ENCODE measurements at places on chromosomes 1 and 21.

DNA sequence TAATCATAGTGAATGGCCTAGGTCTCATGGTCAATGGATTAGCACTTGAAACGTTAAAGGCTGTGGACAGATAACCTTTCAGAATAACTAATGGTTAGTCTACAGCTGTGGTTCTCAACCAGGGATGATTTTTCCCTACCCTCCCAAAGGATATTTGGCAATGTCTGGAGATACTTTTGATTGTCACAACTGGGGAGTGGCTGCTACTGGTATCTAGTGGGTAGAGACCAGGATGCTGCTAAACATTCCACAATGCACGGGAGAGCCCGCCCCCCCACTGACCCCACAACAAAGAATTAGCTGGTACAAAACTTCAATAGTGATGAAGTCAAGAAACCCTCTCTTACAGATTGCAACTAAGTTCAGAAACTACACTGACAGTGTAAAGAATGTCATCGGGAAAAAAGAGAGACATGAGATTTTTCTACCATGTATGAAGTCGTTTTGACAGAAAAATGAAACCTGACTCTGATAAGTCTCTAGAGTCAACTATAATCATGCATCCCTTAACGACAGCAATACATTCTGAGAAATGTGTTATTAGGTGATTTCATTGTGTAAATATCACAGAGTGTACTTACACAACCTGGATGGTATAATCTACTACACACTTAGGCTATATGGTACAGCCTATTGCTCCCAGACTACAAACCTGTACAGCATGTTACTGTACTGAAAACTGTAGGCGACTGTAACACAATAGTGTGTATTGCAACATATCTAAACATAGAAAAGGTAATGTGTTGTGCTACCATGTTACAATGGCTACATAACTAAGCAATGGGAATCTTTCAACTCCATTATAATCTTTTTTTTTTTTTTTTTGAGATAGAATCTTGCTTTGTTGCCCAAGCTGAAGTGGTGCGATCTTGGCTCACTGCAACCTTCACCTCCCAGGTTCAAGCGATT, 49.7 kb upstream of the PRDX6 start:
- no peak for DNase-seq

DNA sequence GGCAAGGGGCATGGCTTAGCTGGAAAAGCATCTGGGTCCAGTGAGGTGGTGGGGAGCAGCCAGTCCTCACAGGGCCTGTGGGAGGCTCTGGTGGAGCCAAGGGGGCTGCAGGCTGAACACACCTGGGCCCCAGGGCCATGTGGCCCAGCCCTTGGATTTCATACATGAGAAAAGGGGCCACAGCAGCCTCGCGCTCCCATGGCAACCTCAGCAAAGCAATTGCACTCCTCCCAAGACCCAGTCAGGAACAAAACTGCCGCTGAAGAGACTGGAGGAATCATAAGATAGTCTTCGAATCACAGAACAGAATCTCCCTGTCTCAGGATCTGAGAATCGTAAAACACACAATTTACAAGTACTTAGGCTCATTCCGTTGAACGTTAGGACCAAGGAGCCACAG, 24.6 kb downstream of the LRP8 start:
- DNase-seq: no peak

DNA sequence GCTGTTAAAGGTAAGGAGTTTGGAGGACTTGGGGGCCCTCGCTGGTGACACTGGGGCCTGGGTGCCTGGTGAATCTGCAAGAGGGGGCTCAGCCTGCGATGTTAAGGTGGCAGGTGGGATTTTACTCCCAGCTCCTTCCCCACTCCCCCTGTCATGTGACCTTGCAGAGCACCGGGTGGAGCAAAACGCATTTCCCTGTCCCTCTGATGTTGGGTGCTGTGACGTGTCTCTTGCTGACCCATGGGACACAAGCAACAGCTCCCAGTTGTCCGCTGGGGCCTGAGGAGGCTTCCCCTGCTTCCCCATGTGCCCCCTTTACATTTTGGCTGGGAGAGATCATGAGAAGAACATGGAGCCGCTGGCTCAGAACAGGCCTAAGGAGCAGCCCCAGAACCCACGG, 319.0 kb downstream of the MATN1 start:
- no peak for DNase-seq

- DNase-seq: no peak
These were observed 159.7 kb upstream of the BEND5 start for GRCh38 chr1:48936436-48936835.

DNA sequence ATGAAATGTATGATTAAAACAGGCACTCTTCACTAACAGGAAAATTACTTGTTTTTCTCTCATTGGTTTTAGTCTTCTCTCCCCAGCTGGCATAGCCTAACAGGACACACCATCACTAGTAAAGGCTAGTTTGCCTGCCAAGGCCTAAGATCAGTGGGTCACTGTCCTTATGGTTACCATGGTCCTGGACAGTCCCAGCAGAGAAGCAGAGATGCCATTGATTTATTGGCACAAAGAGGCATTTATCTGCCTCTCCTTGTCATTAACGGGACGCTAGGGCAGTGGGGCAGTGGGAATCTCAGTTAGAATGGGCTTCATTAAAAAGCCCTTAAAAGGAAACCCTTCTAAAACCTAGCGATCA, 13.9 kb downstream of the CD247 start:
- DNase-seq: no peak

GRCh38 chr1:106937104-106937503, 119.4 kb upstream of the PRMT6 start:
- DNase-seq: no peak

GRCh38 chr1:228048659-228049298, 33.7 kb upstream of the ARF1 start:
- no peak for DNase-seq

GRCh38 chr1:42463921-42464320, 835 bp downstream of the CCDC30 start:
- DNase-seq: no peak

- no peak for DNase-seq
These were observed 29.8 kb upstream of the IFNGR2 start for GRCh38 chr21:33373451-33373850.

DNA sequence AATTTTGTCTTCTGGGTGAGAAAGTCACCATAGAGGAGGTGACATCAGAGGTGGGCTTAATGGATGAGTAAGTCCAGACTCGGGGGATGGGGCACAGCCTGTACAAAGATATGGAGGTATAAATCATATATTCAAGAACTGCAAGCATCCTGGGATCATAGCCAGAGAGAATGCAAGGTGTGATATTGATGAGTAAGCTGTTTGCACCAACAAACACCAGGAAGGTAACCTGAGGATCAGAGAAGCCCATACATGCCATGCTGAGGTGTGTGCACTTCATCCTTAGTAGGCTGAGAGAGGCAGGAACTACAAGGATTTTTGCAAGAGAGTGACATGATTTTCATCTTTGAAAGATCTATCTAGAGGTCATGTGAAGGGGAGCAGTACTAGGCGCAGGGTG, 306.4 kb downstream of the HHAT start:
- no peak for DNase-seq

GRCh38 chr1:79929356-79929755, 922.8 kb upstream of the ADGRL4 start:
- DNase-seq: no peak

DNA sequence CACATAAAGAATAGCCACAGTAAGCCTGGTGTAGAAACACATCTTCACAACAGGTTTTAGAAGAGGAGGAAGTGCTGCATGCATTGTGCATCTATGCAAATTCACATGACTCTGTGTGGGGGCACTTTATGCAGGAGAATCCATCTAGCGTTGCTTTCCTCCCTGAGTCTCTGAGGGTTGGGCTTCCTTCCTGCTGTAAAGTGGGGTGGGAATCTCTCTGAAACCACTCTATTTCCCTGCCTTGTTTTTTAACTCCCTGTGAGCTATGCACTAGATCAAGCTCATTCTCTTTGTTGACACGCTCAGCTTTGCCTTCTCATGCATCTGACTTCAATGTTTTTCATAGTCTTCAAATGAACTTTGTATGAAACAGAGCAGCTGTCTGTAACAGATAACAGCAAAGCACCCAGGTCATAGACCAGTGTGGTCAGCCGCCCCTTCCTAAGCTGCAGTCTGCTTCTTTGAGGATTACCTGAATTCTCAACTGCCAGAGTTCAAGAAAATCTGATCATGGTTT, 102.7 kb upstream of the DPH5 start:
- DNase-seq: no peak

DNA sequence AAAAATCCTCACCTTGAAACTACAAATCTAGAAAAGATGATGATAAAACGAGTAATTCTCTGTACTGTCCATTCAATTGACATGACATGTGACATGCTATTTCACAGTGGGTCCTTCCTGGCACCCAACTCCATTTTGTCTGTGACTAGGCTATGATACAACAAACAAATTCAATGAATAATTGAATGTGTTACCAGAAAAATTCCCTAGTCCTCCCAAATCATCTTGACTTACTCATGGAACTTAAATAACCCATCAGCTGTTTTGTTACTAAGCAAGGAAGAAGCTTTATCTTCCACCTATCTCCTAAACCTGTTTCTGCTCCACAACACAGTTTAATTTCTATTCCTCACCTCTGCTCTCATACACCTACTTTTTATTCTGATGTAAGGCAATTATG, 30.4 kb downstream of the B3GALNT2 start:
- no peak for DNase-seq

DNA sequence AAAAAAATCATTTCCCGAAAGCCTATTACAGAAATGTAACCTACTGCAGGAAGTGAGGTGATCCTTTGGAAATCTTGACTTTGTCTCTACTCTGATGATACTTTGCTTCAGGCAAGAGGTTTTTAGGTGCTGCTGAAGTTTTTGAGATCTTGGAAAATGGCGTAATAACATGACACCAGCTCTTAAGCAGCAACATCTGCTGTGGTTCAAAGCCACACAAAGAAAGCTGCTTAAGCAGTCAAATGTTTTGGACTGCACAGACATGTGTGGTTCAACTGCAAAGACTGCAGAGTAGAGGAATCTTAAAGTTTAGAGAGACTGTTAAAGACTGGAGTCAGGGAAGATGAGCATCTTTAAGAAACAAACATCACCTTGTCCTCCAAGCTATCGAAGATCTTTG, 139.0 kb downstream of the RASAL2 start:
- no peak for DNase-seq

DNA sequence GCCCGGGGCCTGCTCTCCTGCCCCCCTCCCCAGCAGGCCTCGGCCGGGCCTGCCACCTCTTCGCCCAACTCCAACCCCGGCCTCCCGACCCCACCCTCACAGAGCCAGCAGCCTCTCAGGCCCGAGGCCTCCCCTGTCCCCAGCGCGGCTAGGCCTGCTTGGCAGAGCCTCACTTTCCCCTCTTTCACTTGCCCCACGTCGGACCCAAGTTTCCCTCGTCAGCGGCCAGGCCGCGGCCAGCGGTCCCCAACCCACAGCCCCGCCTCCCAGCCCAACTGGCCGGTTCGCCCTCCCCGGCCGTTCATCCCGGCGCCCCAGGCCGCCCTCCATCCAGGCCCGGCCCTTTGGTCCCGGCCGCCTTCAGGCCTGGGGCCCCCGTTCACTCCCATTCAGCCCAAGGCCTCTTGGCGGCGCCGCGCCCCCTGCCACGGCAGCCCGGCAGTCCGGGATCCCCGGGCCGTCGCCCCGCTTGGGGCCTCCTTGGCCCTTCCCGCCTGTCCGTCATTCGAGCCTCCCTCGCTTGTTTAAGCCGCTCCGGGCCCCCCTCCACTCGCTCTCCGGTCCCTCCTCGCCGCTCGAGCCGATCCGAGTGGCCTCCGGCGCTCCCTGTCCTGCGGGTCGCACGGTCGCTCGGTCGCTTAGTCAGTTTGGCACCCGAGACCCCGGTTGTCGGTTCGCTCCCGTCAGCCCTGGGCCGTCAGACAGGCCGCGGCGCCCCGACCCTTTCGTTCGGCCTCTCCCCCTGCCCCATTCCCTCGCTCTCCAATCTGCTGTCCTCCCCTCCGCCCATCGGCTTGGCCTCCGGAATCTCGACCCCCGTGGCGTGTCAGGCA, 1.4 kb downstream of the LRRC41 start:
- peak; percentile 47 for DNase-seq

- DNase-seq: no peak
These were observed 92.1 kb downstream of the BACH1 start for GRCh38 chr21:29390778-29391177.

GRCh38 chr1:36135330-36135667, 10.3 kb upstream of the COL8A2 start:
- DNase-seq: no peak

DNA sequence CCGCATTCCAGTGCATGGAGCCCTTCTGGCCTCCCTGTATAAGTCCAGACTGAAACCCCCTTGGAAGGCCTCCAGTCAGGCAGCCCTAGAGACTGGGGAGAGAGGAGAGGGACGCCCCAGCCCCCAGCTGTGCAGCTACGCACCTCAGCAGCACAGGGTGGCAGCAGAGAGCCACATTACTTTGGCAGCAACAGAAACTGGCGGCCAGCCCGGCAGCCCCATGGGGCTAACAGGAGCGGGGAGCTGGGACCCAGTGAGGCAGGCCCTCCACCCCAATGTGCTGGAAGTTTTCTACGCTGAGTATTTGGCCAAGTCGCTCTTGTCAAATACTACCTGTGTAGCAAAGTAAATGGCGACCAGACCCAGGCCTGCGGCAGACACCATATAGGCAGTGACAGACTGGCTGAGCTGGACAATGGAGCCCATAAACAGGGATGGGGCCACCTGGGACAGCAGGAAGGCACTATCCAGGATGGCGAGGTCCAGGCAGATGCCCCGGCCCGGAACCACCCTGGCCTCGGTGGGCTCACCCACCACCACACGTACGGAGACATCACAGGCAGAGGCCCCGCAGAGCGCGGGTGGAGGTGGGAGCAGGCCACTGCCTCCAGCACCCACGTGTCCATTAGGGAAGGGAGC, 21.2 kb downstream of the SLC45A3 start:
- peak; percentile 56 for DNase-seq

- DNase-seq: no peak
These were observed 1.9 kb upstream of the TUT4 start for GRCh38 chr1:52554756-52555155.

- DNase-seq: no peak
These were observed 79.7 kb upstream of the MAP10 start for GRCh38 chr1:232725305-232726047.

DNA sequence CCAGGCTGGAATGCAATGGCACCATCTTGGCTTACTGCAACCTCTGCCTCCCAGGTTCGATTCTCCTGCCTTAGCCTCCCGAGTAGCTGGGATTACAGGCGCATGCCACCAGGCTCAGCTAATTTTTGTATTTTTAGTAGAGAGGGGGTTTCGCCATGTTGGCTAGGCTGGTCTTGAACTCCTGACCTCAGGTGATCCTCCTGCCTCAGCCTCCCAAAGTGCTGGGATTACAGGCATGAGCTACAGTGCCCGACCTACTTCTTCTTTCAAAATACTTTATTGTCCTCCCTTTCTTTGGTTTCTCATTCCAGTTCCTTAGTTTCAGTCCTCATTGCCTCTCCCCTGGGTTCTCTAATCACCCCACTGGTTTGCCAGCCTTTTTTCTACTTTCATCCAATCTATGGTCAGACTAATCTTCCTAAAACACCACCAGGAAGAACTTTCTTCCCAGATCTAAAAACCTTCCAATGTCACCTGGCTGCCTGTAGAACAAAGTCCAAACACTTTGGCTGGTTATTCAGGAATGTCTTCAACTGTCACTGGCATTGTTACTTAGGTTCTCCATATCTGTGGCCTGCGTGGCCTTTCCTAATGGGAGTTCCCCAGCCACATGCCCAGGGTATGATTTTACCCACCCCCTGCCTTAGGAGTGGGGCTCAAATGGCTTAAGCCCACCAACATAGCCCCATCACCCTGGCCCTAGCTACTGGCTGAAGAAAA, 29.0 kb upstream of the SLC30A1 start:
- no peak for DNase-seq

- no peak for DNase-seq
These were observed 28.1 kb upstream of the RNF19B start for GRCh38 chr1:32992489-32993323.

All from occipital lobe (tissue), 3 donors.